ENCODE measurements at places on chromosomes 12 and 14.

DNA sequence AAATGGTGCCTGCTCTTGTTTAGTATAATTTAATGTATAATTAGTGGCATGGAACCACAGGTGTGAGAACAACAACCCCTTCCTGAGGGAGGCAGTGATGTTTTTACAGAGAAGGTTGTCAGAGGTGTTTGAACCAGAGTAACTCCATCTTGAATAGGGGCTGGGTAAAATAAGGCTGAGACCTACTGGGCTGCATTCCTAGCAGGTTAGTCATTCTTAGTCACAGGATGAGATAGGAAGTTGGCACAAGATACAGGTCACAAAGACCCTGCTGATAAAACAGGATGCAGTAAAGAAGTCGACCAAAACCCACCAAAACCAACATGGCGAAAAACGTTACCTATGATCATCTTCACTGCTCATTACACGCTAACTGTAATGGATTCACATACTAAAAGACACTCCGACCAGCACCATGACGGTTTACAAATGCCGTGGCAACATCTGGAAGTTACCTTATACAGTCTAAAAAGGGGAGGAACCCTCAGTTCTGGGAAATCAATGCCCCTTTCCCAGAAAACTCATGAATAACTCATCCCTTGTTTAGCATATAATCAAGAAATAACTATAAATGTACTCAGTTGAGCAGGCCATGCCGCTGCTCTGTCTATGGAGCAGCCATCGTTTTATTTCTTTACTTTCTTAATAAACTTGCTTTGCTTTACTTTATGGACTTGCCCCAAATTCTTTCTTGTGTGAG is 47.8 kb upstream of the LTA4H start:
- DNase-seq = no peak

GRCh38 chr14:74786796-74787315 is 23.7 kb downstream of the YLPM1 start:
- DNase-seq = no peak

DNA sequence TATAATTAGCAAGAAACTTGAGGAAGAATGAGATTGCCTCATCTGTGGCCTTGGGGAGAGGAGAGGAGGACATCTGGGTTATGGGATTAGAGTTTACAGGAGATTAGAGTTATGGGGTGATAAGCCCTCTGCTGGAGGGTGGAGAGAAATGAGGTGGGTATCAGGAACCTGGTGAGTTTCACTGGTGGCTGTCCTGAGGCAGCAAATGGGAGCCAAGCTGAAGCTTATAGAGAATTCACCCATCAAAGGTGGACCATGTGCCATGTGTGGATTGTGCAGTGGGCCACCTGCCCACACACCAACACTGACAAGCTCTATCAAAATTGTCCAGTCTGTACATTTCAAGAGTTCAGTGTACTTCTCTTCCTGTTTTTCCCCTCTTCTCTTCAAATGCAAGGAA is 135.3 kb downstream of the AEBP2 start:
- DNase-seq = no peak

DNA sequence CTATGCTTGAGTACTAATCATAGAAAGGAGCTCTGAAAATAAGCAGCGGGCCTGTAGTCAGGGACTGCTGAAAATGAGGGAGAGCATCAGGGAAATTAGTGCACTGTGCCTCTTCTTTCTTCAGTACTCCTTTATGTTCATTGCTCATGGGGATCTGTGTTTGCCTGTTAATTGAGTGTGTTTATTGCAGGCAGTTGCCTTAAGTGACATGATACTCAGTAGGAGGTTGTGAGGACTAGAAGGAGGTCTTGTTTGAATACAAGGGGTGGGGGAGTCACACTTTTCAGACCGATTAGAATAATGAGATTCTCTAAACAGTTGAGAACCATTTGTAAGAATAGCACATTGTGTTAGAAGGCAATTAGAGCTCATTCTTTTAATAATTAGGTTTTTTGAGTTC is 102.6 kb upstream of the SLCO1C1 start:
- no peak for DNase-seq

GRCh38 chr12:111160350-111161241 is 208.3 kb downstream of the PHETA1 start:
- no peak for DNase-seq

GRCh38 chr12:119399301-119399700 is 64.8 kb downstream of the CCDC60 start:
- DNase-seq = no peak

GRCh38 chr12:117402363-117402762 is 40.9 kb upstream of the NOS1 start:
- peak; percentile 1 for DNase-seq

GRCh38 chr14:100524233-100524932 is 62.8 kb downstream of the BEGAIN start:
- no peak for DNase-seq

- no peak for DNase-seq
Measured at GRCh38 chr12:72274931-72275330, 2.8 kb downstream of the TRHDE start.

DNA sequence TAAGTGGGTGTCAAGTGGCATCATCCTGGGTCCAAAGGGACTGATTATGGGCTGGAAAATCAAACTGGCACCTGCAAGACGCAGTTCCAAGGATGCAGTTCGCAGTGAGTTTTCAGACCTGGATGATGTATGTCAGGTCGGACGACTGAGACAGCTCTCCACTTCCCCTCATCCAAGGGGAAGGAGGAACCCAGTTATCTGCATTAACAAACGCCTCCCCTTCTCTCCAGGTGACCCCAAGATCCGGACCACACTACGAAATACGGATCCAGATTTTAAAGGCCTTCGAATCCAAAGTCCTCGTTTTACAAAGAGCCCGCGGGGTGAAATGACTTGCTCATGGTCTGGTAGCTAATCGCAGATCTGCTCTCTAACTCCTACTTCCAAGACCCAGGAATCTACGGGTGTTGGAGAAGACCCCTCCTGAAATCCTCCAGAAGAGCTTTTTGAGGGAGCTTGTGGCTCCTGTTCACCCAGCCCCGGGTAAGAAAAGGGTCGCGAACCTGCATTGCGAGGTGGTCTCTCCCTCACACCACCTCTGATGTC is 460 bp upstream of the SYNE2 start:
- DNase-seq = no peak

- DNase-seq = no peak
Measured at GRCh38 chr14:93982230-93983007, 6.0 kb upstream of the ASB2 start.

DNA sequence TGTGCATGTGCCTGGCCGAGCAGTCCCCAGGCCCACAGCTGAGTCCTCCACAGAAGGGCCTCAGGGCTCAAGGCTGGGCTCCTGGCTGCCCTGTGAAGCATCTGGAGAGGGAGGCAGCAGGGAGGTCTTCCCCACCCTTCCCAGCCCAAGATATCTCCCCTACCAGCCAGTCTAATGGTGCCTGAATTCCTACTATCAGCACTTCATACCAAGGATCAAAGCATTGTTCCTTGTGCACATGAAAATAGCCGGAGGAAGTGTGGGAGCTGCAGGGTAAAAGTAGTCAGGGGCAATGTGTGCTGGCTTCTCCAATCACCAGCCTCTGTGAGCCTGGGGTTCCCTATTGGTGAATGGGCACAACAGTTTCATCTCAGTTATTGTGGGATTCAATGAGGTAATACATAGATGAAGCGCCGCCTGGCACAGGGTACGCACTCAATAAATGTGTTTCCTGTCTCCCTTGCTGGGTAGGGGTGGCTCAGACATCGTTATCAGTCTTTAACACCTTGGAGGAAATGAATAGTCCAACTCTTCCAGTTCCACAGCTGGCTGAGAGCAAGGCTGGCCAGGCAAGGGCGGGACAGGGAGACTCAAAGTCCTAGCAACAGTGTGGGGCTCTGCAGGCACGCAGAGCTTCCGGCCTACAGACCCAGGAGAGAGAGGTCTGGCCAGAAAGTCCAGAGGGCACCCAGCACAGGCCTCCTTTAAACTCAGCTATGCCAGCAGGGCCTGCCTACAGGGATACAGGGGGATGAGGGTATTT is 39.1 kb upstream of the PNMA1 start:
- no peak for DNase-seq

- DNase-seq = peak; percentile 93
Measured at GRCh38 chr14:89296281-89296745, 120.7 kb downstream of the FOXN3 start.

GRCh38 chr12:130788515-130788914 is 50.5 kb downstream of the STX2 start:
- DNase-seq = peak; percentile 16

GRCh38 chr12:12491606-12492005 is 71.1 kb downstream of the DUSP16 start:
- no peak for DNase-seq

DNA sequence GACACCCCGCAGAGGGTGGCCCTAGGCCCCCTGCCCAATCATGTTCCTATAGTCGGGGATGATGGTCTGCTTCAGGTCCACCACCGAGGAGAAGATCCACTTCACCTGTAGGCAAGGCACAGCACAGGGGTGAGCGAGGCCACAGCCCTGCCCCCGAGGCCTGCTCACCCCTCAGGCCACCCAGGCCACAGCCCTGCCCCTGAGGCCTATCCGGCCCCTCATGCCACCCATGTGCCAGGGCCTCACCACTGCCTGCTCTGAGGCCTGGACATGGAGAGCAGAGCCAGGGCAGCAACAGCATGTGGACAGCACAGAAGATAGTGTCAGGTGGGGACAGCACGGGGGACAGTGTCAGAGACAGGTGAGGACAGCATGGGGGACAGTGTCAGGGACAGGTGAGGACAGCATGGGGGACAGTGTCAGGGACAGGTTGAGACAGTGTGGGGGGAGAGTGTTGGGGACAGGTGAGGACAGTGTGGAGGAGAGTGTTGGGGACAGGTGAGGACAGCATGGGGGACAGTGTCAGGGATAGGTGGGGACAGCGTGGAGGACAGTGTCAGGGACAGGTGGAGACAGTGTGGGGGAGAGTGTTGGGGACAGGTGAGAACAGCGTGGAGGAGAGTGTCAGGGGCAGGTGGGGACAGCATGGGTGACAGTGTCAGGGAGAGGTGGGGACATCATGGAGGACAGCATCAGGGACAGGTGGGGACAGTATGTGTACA is 239.7 kb downstream of the TMEM121 start:
- no peak for DNase-seq

DNA sequence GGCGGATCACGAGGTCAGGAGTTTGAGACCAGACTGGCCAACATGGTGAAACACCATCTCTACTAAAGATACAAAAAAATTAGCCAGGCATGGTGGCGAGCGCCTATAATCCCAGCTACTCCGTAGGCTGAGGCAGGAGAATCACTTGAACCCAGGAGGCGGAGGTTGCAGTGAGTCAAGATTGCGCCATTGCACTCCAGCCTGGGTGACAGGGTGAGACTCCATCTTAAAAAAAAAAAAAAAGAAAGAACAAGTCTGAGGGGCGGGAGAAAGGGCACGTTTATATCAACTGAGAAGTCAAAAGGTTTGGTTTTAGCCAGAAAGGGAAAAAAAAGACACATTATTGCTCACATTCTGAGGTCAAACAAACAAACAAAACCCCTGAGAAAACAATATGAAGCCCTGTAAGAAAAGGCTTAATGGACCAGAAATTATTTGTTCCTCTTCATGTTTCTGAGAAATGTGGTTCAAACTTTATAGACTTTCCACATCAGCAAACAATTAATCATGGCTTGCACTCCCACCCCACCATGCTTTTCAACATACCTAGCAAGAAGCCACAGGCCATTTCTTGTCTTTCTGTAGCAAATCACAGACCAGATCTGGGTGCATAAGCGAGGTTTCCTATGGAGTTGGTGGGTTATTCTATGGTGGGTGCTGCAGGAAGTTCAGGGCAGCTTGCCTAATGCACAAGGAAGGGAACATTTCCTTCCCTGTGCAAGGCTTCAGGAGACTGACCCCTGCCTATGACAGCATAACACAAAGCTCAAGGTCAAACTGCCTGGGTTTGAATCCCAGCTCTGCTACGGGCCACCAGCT is 80.1 kb downstream of the SSPN start:
- no peak for DNase-seq

DNA sequence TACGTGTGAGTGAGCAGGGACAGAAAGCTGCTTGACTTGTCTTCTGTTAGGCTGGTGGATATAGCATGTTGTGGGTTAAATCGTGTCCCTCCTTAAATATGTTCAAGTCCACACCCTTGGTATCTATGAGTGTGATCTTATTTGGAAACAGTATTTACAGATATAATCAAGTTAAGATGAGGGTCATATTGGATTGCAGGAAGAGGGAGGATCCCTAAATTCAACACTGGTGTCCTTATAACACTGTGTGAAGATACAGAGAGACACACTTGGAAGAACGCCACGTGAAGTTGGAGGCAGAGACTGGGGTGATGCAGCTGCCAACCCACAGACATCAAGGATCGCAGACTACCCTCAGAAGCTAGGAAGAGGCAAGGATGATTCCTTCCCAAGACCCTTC is 275.2 kb upstream of the SSTR1 start:
- DNase-seq = no peak

DNA sequence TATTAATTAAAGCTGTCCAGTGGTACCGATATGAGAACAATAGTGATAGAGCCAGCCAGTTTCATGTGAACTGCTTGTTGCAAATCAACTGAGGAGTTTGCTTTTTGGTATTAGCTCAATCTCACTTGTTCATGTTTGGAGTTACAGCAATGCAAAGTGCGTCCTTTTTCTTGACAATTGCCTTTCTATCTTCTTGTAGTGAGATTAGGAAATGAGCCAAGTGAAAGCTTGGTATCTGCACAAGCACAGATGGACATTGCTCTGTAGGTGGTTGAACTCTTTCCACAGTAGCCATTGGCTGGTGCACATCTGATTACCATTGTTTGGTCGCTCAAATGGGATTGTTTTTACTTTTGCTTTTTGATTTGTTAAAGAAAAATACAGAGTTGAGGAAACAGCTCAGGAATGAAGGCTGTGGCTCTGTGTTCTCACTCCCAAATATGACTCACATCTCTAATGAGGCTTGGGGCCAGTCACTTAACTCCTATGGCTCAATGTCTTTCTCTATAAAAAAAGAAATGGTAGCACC is 241.4 kb downstream of the BMP4 start:
- no peak for DNase-seq

GRCh38 chr12:129064209-129064855 is 211.1 kb downstream of the GLT1D1 start:
- DNase-seq = no peak

DNA sequence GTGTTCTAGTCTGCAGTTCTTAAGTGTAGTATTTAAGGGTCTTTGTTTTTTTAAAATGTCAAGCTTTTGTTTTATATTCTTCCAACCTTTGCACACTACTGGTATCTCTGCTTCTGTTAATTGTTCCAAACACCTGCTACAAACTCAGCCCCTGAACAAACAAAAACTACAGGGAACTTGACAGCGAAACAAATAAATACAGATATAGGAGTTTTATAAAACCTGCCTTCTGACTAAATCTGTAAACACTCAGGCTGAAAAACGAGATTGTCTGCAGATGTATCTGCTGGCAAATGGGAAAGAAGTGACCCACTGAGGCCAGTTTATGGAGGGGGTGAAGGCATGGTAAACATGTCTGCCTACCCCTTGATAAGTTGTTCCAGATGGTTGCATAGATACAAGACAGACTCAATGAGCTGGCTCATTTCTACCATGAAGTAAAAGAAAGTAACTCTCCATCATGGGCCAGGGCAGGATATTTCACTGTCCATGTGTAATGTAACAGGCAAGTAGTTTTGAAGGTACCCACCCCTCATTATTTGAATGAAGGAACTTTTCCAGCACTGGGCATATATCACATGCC is 75.6 kb downstream of the LMO3 start:
- DNase-seq = peak; percentile 32

GRCh38 chr14:21088687-21089086 is 9.8 kb downstream of the ZNF219 start:
- no peak for DNase-seq

Data from NCI-H526 treated with DMSO at 0.1 percent for 48 hours (cell line).